ENCODE measurements at places on chromosomes 3 and 15. TPM values are rescaled to one million over a fixed set of nuclear protein-coding genes. Genes with fewer than 3 reads are reported as not detected.

Gene C2CD4A
- total RNA-seq = not detected

Gene GPR62
- total RNA-seq = not detected

Gene SCN11A
- not detected for total RNA-seq

Gene ATXN7
- total RNA-seq = 5.4 TPM

Gene ACAN
- total RNA-seq = 0.78 TPM

Gene CLRN1
- not detected for total RNA-seq

Gene PAQR5
- total RNA-seq = 3.3 TPM

Data from RPMI7951 (cell line).